ENCODE measurements at places on chromosomes 16 and 17. TPM values are rescaled to one million over a fixed set of nuclear protein-coding genes. Genes with fewer than 3 reads are reported as not detected.

GRCh38 chr17:78343187-78343542 lies 16.7 kb downstream of the SOCS3 start:
- peak; percentile 9 for ATAC-seq

DNA sequence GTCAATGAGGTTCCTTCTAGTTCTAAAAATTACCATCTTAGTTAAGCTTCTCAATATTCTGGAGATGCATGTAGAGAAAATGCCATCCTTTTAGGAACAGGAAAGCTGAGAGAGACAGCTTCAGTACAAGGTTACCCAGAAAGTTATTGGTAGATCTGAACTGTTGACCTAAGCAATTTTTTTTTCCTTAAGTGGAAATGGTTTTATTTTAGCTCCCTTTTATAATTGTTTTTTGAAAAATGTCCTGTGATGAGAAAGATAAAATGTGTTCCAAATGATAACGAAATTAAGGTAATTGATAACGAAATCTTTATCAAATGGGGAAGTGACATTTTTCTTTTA lies 8.2 kb downstream of the PSMD7 start:
- ATAC-seq: no peak

GRCh38 chr17:72952641-72953315 lies 139.7 kb downstream of the SLC39A11 start:
- ATAC-seq: no peak

- ATAC-seq: no peak
Measured at GRCh38 chr17:12622726-12623125, 43.0 kb upstream of the MYOCD start.

DNA sequence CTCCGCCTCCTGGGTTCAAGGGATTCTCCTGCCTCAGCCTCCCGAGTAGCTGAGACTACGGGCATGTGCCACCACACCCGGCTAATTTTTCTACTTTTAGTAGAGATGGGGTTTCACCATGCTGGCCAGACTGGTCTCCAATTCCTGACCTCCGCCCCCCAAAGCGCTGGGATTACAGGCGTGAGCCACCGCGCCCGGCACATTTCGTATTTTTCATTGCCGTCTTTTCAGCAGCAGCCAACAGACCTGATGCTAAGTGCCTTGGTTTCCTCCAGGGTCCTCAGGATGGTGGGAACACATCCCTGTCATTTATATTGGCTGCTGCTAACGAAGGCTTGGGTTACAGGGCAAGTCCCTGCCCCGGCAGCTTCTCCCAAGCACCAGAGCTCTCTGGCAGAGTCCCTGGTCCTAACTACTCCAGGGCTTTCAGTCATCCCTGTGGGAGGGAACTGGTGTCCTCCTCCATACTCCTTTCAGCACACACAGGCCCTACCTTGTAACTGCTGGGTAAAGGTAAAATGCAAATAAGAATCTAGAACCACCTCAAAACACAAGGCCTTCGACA lies 1.5 kb upstream of the RNF157 start:
- no peak for ATAC-seq

- ATAC-seq: peak; percentile 71
Measured at GRCh38 chr16:53061701-53062159, 6.9 kb downstream of the CHD9 start.

GRCh38 chr16:65235339-65236177 lies 113.7 kb upstream of the CDH11 start:
- ATAC-seq: no peak

GRCh38 chr16:74035816-74036215 lies 260.8 kb upstream of the PSMD7 start:
- no peak for ATAC-seq

DNA sequence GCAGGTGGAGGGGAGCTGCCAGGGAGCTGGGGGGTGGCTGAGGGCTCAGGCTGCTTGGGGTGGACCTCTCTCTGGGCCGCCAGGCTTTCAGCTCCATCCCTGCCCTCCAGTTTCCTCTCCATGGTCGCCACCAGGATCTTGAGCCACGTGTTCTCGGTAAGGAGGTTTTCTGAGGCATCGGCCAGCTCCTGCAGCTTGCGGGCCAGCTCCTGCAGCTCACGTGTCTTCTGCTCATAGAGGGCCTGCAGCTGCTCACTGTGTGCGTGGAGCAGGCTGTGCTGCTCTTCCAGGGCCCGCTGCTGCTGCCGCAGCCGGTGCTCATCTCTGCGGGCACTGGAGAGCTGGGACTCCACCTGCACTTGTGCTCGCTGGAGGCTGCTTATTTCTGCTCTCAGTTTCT lies 11.0 kb downstream of the SNN start:
- ATAC-seq: no peak

DNA sequence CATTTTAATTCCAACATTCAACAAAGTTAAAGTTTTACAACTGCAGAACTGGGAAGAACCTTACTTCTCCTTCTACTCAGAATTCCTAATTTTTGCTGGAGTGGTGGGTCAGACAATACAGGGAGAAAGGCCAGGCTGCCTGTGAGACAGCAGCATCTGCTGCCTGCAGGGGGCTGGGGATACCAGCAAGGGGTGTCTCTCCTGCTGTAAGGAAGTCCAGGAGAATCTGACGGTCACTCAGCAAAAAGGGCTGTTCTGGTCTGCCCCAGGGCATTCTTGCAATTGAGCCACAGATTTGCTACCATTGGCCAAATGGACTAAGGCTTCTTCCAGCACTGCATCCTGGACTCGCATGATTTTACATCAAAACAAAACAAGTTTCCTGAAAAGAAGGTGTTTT lies 426.6 kb upstream of the CDH11 start:
- ATAC-seq: no peak

GRCh38 chr16:49458656-49459445 lies 85.2 kb downstream of the C16orf78 start:
- ATAC-seq: no peak

GRCh38 chr16:27226476-27226875 lies 23.1 kb downstream of the KDM8 start:
- ATAC-seq: peak; percentile 46

DNA sequence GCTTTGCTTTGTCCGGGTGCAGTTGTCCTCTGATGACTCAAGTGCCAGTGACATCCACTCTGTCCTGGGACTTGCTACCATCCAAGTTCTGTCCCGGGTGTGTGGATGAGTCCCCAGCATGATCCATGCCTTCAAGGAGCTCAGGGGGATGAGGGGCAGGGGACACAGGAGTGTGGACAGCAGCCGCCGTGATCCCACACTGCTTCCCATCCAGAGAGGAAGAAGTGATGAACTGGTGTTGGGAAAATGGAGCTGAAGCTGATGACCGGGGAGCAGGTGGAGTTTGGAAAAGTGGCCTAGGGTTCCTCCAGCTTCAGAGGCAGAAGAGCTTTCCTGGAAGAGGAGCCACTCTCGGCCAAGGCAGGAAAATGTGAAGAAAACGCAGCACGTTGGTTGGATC lies 249.6 kb upstream of the TNRC6C start:
- no peak for ATAC-seq

GRCh38 chr16:27973678-27974077 lies 89.8 kb downstream of the GSG1L start:
- ATAC-seq: no peak

DNA sequence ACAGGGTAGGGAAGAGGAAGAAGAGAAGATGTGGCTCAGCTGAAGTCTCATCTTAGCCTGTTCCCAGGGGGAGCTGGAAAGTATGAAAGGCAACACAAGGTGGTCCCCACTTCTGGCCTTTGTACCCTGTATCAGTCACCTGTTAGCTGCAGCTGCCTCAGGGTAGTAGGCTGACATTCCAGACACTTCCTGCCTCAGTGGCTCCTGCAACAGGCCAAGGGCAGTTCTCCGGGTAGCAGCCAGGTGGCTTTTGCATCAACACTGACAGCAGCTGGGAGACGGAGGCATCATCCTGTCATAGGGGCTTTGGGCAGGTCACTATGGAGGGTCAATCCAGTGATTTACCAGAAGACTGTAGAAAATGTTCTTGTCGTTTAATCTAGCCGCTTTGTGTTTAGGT lies 124.0 kb downstream of the RGS9 start:
- ATAC-seq: no peak

- ATAC-seq: no peak
Measured at GRCh38 chr17:79955691-79956440, 79.8 kb downstream of the TBC1D16 start.

DNA sequence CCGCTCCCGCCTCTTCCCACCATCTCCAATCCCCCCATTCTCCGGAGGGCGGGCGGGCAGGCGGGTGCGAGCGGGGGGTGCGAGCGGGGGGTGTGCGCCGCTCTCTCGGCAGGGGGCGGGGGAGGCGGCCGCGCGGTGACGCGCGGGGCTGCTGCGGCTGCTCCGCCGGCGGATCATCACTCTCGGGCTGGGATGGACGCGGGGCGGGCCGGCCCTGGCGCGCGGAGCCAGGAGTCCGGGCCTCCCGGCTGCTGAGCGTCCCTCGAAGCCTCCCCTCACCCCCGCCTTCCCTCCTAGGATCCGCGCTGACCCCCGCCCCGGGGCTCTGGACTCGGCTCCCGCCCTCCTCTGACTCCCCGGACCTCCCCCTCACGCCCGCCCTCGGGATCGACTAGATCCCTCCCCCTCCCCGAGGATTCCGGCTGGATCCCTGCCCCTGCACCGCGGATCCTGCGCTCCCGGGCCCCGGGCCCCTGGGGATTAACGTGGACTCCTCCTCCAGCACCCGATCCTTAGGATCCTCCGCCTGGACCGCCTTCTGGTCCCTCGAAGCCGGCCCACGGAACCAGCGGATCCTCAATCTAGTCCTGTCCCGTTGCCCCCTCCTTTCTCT lies 946 bp upstream of the TMEM256 start:
- ATAC-seq: peak; percentile 40

- ATAC-seq: no peak
Measured at GRCh38 chr16:88074041-88074440, 122.8 kb downstream of the BANP start.

GRCh38 chr16:73683804-73684203 lies 612.8 kb upstream of the PSMD7 start:
- ATAC-seq: no peak

GRCh38 chr16:88633684-88634140 lies 4.7 kb upstream of the IL17C start:
- peak; percentile 42 for ATAC-seq

DNA sequence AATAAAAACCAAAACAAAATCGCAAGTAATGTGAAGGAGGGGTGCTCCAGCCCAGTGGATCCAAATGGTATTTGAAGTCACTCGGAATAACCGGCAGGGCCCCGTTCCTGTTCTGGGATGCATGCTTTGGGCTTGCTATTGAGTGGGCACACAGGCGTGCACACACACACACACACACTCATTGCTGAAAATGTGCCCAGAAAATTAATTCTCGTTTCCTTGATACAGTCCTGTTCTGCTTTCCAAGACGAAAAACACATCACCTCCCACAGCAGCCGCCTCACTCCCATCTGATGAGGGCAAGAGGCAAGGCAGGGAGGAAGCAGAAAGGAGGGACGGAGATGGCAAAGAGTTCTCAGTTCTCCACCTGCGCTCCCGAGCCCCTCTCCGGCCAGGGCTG lies 62.2 kb upstream of the SDK2 start:
- ATAC-seq: no peak

DNA sequence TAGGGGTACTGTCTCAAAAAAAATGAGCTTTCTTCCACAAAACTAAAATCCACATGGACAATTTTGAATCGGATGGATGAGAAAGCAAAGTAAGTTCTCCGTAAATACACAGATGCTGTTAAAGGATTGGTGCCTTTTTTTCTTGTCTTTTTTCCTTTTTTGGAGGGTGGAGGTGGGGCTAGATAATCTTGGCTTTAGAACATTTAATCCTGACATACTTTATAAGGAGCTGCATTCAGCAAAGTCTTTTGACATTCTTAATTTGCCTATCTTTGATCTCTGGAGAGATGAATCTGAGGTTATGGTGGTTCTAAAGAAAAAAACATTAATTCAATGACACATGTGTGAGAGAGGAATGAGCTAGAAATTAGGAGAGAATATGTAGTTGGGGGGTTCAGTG lies 312.3 kb upstream of the KCNJ16 start:
- ATAC-seq: no peak

GRCh38 chr16:48444574-48444973 lies 59.4 kb upstream of the SIAH1 start:
- peak; percentile 78 for ATAC-seq

GRCh38 chr16:89289428-89290395 lies 72.2 kb downstream of the ZNF778 start:
- ATAC-seq: peak; percentile 77

DNA sequence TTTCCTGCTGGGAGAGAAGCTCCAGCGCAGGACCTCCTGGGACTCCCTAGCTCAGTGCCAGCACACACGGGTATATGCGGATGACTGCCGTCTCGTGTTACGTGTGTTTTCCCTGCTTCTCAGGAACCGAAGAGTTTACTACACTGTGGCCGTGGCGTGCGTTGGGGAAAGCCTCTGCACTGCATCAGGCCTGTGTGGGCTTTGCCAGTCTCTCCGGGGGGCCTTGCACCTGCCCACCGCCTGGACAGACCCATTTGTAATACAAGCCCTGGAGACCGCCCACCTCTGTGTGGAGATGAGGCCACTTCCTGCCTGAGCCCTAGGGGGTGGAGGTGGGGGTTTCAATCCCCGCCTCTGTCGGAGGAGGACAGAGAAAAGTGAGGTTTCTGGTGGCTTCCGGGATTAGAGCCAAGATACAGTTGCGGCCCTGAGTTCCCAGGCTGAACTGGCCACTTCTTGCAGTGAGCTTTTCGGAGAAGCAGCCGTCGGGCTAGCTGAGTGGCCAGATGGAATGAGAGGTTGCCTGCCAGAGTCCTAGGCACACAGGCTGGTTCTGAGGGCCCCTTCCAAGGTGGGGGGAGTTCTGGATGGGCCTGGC lies 43.4 kb upstream of the GSE1 start:
- ATAC-seq: no peak

DNA sequence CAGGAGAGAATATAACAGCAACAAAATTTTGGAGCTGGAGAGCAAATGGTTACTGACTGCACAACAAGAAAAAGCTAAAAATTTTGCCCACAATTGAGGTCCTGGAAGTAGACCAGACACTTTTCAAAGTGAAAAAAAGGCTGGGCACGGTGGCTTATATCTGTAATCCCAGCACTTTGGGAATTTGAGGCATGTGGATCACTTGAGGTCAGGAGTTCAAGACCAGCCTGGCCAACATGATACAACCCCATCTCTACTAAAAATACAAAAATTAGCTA lies 22.9 kb downstream of the TUBD1 start:
- no peak for ATAC-seq

MRTFB gene
- 34.6 TPM for total RNA-seq

CA5A gene
- total RNA-seq: not detected

RGS9 gene
- 0.84 TPM for total RNA-seq

UTP4 gene
- total RNA-seq: 30.2 TPM

CCL8 gene
- total RNA-seq: not detected

AGRP gene
- total RNA-seq: not detected

TOM1L1 gene
- 34.6 TPM for total RNA-seq

NOXO1 gene
- 4.6 TPM for total RNA-seq

KRT28 gene
- not detected for total RNA-seq

VWA3A gene
- total RNA-seq: not detected

PDILT gene
- total RNA-seq: not detected

SENP3 gene
- 34.5 TPM for total RNA-seq

DRC3 gene
- total RNA-seq: 0.56 TPM

FOXN1 gene
- total RNA-seq: 14.8 TPM

SPATA22 gene
- total RNA-seq: not detected

CPHXL2 gene
- total RNA-seq: not detected
